ENCODE measurements at places on chromosomes 11 and 22.

DNA sequence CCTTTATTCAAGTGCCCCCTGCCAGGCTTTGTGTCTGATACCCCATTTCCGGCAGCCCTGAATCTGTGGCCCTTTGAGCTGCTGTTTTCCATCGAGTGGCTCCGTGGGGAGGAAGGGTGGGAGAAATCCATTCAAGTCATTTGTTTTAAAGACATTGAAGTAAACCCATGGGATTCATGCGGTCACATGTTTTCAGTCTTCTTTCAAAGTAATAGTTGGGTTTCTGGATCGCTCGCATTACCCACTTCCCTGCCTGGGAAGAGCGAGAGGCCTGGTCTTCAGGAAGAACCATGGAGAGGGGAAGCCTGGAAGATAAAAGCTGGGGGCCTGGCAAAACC, 14.4 kb downstream of the DAGLA start:
- no peak for DNase-seq

- no peak for DNase-seq
These were observed 8.3 kb downstream of the ATP5MGL start for GRCh38 chr22:42632096-42632495.

DNA sequence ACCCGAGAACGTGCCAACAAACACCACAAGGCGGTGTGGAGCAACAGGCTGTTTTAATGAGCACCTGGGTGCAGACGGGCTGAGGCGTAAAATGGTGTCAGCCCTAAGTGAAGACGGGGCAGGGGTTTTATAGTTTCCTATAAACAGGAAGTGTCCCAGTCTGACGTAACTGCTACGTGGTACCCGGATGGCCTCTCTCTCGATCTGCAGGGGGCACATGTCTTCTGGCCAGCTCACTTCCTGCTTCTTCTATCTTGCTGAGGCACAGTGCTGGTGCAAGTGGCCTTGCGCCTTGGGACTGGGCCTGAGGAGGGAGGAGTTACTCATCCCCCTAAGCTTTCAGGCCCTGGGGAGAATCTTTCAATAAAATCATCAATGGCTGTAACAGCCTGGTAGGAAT, 20.9 kb downstream of the OOSP3 start:
- DNase-seq, result no peak

DNA sequence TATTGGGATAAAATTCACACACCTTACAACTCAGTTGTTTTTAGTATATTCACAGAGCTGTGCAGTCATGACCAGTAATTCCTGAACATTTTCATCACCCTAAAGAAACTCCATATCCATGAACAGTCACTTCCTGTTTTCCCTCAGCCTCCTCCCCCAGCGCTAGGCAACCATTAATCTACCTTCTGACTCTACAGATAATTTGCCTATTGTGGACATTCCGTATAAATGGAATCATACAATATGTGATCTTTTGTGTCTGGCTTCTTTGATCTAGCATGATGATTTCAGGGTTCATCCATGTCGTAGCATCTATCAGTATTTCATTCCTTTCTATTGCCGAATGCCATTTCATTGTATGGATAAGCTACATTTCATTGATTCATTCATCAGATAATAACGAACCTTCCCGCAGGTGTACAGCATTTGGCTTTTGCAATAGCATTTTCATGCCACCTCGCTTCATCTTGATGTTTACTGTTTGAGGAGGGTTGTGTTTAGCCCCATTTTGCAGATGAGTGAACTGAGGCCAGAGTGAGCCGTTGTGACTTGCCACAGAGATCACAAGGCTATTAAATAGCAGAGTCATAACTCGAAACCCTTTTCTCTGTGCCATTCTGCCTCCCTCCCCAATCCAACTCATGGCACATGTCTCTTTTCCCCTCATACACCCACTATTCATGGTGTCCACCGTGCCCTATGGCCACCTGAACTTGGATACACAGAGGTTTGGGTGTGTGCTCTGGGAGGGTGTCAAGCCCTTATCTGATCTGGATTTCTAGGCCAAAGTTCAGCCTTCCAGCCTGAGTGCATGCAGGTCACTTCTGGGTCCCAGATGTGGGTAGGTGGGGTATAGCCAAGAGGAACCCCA, 11.1 kb upstream of the MYH9 start:
- no peak for DNase-seq

DNA sequence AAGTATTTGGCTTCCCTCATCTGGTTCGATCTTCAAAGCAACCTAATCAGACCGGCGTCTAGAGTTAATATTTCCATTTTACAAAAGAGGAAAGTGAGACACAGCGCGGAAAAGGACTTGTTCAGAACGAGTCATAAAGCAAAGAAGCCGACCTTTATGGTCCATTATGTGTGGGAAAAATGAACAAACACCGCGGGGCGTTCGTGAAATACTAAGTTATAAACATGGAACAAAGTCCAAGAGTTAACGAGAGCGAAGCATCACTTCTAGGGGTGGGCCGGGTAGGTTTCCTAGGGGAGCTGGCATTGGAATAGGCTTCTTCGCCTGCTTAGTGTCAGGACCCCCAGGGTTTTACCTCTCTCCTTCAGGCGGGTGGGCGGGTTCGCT, 575 bp downstream of the DUSP18 start:
- DNase-seq, result no peak

- DNase-seq, result no peak
These were observed 3.8 kb upstream of the MMP12 start for GRCh38 chr11:102878595-102878994.

DNA sequence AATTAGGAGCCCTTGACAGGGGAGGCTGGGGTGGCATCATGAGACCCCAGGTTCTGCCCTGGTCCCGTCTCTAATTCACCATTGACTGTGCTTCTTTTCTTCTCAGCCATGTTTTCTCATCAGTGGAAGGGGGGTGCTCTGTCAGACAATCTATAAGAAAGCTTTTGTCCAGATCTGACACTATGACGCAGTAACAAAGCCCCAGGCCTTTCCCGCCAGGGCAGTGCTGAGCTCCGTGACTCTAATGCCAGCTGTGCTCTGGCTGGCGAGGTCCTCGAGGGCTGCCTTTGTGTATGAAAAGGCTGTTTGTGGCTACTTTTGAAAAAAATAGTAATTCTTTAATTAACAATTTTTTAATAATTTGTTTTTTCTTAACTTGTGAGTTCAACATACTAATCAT, 3.2 kb downstream of the CD6 start:
- no peak for DNase-seq

GRCh38 chr11:110518809-110519514, 89.2 kb downstream of the FDX1 start:
- DNase-seq, result no peak

DNA sequence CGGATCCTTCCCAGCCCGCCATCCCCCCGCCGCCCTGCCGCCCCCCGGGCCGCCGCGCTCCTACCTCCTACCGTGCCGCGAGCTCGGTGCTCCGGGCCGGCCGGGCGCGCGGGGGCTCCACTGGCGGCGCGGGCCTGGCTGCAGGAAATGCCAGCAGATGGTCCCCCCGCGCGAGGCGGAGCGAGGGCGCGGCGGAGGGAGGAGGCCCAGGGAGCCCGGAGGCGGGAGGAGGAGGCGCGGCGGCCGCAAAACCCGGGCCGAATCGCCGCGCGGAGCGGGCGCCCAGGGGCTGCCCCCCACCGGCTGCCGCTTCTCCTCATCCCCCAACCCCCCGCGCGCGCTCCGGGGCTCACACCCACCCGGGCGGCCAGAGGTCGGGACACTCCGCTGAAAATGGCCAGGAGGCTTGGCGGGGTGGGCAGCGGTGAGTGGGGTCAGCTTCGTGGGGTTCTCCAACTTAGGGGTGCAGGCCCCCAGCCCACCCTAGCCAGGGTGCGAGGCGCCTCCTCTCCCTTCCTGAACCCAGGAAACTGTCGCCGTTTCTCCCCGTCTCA, at the start of gene OSBPL5:
Gene OSBPL5 (minus strand): TSS at position 159 of the 554 bp plus-strand sequence. CDS start 36,162 bp downstream, outside the sequence.
- DNase-seq, result peak; percentile 75

GRCh38 chr11:121965330-121965729, 150.7 kb downstream of the BLID start:
- DNase-seq, result no peak

- no peak for DNase-seq
These were observed 206.9 kb downstream of the DBX1 start for GRCh38 chr11:19953336-19953735.

GRCh38 chr11:36488096-36488495, 22.0 kb downstream of the TRAF6 start:
- DNase-seq, result no peak

- no peak for DNase-seq
These were observed 195.0 kb downstream of the IGLL1 start for GRCh38 chr22:23384923-23385677.

- DNase-seq, result peak; percentile 68
These were observed 25.9 kb upstream of the ATXN10 start for GRCh38 chr22:45645526-45646414.

DNA sequence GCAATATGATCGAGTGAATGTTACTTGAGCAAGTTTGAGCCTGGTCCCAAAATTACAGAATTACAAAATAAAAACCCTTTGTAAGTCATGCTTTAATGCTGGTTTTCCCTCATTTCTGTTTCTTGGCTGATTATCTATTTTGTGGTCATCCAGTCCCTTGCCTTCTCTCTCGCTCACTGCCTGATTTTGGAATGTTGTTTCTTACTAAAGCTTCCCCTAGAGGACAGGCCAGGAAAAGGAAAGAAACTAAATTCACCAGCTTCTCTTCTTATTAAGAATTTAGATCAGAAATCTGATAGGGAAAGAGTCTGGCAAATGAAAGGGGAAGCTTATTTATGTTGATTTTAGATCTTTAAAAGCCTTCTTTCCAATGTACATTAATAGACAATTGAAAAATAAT, 16.6 kb upstream of the BDNF start:
- DNase-seq, result peak; percentile 57

DNA sequence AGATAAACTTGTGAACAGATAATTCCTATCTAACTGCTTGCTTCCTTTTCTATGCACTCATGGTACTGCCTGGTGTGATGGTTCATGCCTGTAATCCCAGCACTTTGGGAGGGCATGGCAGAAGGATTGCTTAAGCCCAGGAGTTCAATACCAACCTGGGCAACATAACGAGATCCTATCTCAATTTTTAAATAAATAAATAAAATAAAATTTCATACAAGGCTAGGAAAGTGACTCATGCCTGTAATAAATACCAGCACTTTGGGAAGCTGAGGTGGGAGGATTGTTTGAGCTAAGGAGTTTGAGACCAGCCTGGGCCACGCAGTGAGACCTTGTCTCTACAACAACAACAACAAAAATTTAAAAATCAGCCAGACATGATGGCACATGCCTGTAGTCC, 166.6 kb downstream of the COMMD9 start:
- no peak for DNase-seq

GRCh38 chr11:111730871-111731591, 35.2 kb downstream of the PPP2R1B start:
- peak; percentile 79 for DNase-seq

DNA sequence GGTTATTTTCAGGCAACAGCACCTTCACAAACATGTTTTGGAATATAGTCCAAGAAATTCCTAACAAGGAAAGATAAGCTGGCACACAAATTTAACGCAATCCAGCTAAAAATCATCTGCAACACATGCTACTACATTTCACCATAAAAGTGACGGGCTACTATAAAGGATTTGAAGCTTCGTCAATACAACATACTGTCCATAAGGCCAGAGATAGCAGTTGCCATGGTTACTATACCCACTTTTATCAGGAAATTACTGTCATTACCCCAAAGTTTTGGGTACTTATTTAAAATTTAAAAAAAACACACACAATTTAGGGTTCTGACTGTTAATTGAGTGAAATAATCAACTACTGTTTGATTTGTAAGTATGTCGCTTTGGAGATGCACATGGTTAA, 6.9 kb downstream of the PHF21A start:
- DNase-seq, result no peak

GRCh38 chr11:31808721-31809540, 2.2 kb downstream of the PAX6 start:
- no peak for DNase-seq

DNA sequence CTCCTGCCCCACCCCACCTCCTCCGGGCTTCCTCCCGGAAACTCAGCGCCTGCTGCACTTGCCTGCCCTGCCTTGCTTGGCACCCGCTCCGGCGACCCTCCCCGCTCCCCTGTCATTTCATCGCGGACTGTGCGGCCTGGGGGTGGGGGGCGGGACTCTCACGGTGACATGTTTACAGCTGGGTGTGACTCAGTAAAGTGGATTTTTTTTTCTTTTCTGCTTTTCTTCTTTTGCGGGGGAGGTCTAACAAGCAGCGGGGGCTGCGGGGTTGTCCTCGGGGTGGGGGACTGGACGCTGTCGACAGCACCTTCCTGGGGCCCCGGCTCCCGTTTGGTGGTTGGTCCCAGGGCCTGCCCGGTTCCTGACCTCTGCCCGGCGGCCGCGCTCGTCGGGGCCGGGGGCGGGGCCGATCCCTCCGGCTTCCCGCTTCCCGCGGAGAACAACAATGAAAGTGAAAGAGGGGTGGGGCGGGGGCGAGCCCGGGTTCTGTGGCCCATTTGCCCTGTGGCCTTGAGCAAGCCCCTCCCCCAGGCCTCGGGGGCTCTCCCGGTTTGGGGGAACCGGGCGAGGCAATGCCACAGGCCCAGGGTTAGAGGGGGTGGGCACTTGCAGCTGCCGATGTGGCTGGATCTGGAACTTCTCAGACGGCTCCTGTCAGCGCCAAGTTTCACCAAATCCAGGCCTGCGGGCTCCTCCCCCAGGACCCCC, 975 bp upstream of the MDK start:
- DNase-seq, result no peak

- DNase-seq, result no peak
These were observed 50.5 kb upstream of the LRRC55 start for GRCh38 chr11:57131080-57131790.

- DNase-seq, result no peak
These were observed 83.5 kb downstream of the CELSR1 start for GRCh38 chr22:46453829-46454503.

- no peak for DNase-seq
These were observed 738.3 kb upstream of the KIRREL3 start for GRCh38 chr11:127738771-127739286.

DNA sequence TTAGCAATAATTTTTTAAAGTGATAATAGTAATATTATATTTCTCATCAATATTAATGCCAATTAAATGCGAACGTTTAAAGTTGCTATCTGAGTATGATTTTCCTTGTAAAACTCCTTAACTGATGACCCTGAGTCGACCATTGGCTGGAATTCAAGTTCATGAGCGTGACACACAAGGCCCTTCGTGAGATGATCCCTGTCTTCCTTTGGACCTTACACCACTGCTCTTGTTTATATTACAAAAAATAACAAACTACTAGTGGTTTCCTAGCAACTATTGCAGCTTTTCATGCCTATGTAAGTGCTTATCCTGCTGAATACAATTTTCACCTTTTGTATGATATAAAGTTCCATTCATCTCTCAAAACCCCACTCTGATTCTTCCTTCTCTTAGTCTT, 752.9 kb downstream of the CNTN5 start:
- no peak for DNase-seq

DNA sequence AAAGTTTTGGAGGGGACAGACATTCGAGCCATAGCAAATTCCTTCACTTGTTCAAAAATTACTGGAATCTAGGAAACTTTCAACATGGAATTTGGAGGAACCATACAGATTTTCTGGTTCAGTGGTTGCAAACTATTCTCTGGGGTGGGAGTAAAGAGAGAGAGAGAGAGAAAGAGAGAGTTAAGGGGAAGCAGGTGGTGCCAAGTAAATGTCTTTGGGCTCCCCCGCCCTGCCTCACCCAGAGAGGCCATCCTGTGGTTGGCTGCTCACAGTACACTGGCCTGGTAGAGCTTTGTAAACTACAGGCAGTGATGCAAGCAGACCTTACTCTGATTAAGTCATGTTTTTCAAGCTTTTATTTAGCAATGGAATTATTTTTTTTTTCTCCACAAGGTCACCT, 82.6 kb downstream of the ADAMTS15 start:
- DNase-seq, result no peak

GRCh38 chr11:83449338-83449913, 163.3 kb upstream of the CCDC90B start:
- DNase-seq, result no peak

All from cerebellum (tissue), 4 donors.